ENCODE measurements at places on chromosomes 1 and 21. TPM values are rescaled to one million over a fixed set of nuclear protein-coding genes. Genes with fewer than 3 reads are reported as not detected.
A peak's percentile ranks its signal among the peaks of the same experiment; 100 is the strongest.

OLFM3 gene
- total RNA-seq = not detected

OLIG2 gene
- total RNA-seq = not detected

LMOD1 gene
- not detected for total RNA-seq

OR2M3 gene
- total RNA-seq = not detected

AKR7A3 gene
- 0.83 TPM for total RNA-seq

FGR gene
- total RNA-seq = 4.7 TPM

ZNF678 gene
- 7.3 TPM for total RNA-seq

DNA sequence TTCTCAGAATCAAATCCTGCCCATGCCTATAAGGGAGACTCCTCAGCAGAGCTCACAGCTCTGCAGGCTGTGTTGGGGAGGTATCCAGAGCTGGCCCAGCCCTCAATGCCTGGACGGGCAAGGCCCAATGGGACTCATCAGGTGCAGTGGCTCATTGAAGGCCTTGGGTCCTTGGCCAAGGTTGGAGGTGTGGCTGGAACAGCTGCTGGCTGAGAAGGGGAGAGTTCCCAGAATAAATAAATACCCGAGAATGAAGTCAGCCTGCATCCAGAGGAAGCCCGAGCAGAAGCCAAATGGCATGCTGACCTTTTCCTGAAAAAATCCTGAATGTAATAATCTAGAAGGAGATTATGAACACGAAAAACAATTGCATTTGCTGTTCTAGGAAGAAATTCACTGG, 25.2 kb upstream of the IKBKE start:
- H3K27ac ChIP-seq = no peak overlapping the region
- peaks cover 31% of the 10 kb centered on the region for H3K36me3 ChIP-seq
- peaks cover 5% of the 10 kb centered on the region for H3K4me1 ChIP-seq
- no peak for DNase-seq
- H3K4me3 ChIP-seq = no peak overlapping the region

DNA sequence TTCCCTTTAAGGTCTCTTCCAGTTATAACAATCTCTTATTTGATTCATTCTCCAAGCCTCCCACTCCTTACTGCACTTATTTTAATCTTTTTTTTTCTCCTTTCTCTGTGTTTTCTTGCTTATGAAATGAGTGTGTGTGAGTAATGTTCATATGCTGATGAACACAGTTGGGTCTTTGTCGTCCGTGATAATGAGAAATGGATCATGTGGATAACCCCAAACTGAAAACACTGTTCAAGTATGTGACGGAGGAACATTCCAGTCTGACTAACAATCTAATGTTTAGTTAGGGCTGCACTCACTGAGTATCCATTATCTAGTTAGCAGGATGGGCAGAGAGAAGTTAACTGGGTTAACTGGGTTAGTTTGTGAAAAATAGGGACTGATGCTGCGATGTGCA, 253.1 kb upstream of the DUSP10 start:
- no peak overlapping the region for H3K27ac ChIP-seq
- H3K36me3 ChIP-seq = peaks cover 3% of the 10 kb centered on the region
- DNase-seq = no peak

GRCh38 chr21:41481191-41481590, 26.8 kb downstream of the TMPRSS2 start:
- peaks cover 45% of the 10 kb centered on the region for H3K27me3 ChIP-seq
- no peak overlapping the region for H3K27ac ChIP-seq
- no peak overlapping the region for H3K4me3 ChIP-seq
- no peaks in the 10 kb centered on the region for H3K36me3 ChIP-seq
- DNase-seq = no peak
- peaks cover 23% of the 10 kb centered on the region for H3K4me1 ChIP-seq

DNA sequence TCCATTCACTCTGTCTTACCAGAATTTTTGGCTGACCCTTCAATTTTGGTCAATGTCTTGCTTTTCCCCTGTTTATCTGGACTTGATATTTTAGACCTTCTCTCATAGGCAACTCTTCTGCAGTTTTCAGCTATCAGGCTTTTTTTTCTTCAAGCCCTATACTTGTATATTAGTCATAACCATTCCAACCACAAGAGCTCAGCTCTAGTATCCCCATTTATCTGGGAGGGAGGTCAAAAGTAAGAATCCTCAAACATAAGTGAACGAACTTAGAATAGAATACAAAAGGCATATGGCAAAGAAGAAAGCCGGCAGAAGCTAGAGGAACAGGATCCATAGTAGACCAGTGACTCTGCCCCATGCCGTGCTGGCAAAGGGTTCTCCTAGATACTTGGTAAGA, 45.9 kb upstream of the TNFSF4 start:
- H3K27me3 ChIP-seq = no peaks in the 10 kb centered on the region
- no peak overlapping the region for H3K4me3 ChIP-seq
- H3K27ac ChIP-seq = no peak overlapping the region
- DNase-seq = no peak
- peaks cover 2% of the 10 kb centered on the region for H3K36me3 ChIP-seq

GRCh38 chr1:54409156-54410142, 3.3 kb upstream of the SSBP3 start:
- no peaks in the 10 kb centered on the region for H3K27me3 ChIP-seq
- DNase-seq = peak; percentile 44
- peak overlapping the region; percentile 65 for H3K4me3 ChIP-seq
- H3K4me1 ChIP-seq = peaks cover 55% of the 10 kb centered on the region
- peak overlapping the region; percentile 82 for H3K27ac ChIP-seq

DNA sequence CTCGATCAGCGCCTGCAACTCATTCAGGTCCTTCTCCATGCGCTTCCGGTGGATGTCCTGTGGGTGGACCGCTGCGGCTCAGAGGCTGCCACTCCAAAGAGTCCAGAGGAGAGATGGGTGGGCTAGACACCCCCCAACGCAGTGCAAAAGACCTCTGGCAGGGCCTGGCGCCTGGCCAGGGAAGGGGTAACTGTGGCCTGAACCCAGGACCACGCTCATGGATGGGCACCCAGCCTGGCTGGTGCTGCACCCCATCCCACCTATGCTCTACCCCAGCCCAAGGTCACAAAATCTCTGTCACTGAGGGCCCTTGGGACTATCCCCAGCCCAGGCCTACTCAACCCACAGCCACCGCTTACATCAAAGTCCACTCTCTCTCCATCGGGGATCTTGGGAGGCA, 12.2 kb downstream of the TNNT2 start:
- DNase-seq = no peak
- no peaks in the 10 kb centered on the region for H3K4me1 ChIP-seq
- no peak overlapping the region for H3K27ac ChIP-seq
- H3K4me3 ChIP-seq = no peak overlapping the region

- DNase-seq = no peak
- no peak overlapping the region for H3K4me3 ChIP-seq
- H3K27me3 ChIP-seq = peaks cover 5% of the 10 kb centered on the region
- H3K36me3 ChIP-seq = no peaks in the 10 kb centered on the region
- H3K27ac ChIP-seq = no peak overlapping the region
- no peaks in the 10 kb centered on the region for H3K4me1 ChIP-seq
Observed at GRCh38 chr1:94621395-94621794, 79.8 kb upstream of the F3 start.

GRCh38 chr1:68183895-68184294, 48.4 kb downstream of the WLS start:
- no peaks in the 10 kb centered on the region for H3K4me1 ChIP-seq
- H3K27me3 ChIP-seq = no peaks in the 10 kb centered on the region
- no peak overlapping the region for H3K27ac ChIP-seq
- no peak for DNase-seq

- H3K36me3 ChIP-seq = no peaks in the 10 kb centered on the region
- DNase-seq = no peak
- no peak overlapping the region for H3K4me3 ChIP-seq
- H3K4me1 ChIP-seq = peaks cover 10% of the 10 kb centered on the region
- no peak overlapping the region for H3K27ac ChIP-seq
Observed at GRCh38 chr1:211613108-211613947, 34.4 kb upstream of the SLC30A1 start.

- no peaks in the 10 kb centered on the region for H3K27me3 ChIP-seq
- no peak overlapping the region for H3K27ac ChIP-seq
- peaks cover 5% of the 10 kb centered on the region for H3K36me3 ChIP-seq
- peaks cover 5% of the 10 kb centered on the region for H3K4me1 ChIP-seq
- DNase-seq = no peak
- no peak overlapping the region for H3K4me3 ChIP-seq
Observed at GRCh38 chr1:117890452-117890851, 39.0 kb downstream of the GDAP2 start.

DNA sequence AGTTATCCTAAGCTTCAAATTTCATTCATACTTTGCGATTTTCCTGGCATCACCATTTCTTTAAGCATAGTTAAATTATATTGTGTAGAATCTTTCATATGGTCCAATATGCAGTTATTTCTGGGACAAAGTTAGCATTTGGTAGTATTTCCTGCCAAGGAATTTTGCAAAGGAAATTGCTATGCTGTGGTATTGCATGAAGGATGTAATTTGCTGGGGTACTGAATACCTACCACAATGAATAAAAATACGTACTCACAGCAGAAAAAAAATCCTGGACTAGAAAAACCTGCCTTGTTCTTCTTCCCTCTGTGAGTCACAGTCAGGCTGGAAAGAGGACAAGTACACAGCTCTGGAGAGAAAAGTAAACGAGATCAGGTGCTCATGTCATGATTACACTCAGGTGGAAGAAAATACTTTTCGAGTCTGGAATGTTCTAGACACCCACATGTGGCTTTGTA, 241.2 kb downstream of the PTBP2 start:
- H3K36me3 ChIP-seq = no peaks in the 10 kb centered on the region
- H3K4me1 ChIP-seq = no peaks in the 10 kb centered on the region
- no peak overlapping the region for H3K27ac ChIP-seq
- peaks cover 12% of the 10 kb centered on the region for H3K27me3 ChIP-seq
- DNase-seq = no peak

DNA sequence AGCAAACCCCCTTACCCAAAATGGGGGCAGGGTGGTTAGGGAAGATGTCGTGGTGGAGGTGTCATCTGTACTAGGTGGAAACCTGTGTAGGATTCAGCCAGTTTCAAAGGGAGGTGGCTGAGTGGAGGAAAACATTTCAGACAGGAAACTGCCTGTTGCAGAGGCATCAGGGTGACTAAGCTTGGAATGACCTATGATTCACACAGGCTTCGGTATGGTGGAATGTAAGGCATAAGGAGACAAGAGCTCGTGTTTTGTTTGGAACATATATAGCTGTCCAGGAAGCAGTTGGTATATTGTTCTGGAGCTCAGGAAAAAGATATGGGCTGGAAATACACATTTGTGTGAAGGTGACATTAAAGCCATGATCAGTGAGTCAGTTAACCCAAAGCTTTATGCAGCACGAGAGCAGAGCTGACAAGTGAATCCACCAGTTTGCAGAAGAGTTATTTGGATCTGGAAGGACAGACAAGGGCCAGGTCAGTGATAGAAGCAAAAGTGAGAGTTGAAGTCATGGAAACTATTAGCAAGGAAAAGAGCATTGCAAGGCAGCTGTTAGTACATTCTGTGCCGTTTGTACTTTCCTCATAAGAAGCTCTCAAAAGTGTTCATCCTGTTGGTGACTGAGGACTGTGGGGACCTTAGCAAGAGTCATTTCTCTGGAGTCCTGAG, 12.2 kb downstream of the UTP25 start:
- no peak overlapping the region for H3K4me3 ChIP-seq
- H3K27ac ChIP-seq = no peak overlapping the region
- peaks cover 19% of the 10 kb centered on the region for H3K36me3 ChIP-seq
- no peak for DNase-seq
- H3K27me3 ChIP-seq = no peaks in the 10 kb centered on the region

DNA sequence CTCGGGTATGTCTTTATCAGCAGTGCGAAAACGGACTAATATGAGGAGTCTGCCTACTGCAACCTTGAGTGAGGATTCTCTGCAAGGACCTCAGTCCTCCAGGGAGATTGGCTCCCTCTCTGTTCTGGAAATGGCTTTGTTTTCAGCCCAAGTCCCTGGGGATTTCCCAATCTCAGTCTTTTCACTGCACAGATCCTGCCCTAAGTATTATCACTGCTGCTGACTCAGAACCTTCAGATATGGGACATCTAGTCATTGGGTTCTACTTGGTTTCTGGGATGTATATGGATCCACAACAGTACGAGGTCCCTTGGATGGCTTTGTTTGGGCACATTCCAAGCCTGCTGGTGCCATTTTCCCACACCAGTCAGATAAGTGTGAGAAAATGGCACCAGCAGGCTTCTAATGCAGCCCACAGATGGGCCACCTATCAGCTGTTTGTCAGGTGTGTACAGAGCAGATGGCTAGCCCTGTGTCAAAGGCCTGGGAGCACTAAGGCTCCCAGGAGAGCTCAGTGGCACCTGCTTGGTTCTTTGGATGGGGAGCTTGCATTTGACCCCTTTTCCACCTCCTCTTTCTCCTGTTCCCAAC, 27.4 kb downstream of the ELF3 start:
- no peak overlapping the region for H3K4me3 ChIP-seq
- no peaks in the 10 kb centered on the region for H3K4me1 ChIP-seq
- no peak overlapping the region for H3K27ac ChIP-seq
- DNase-seq = no peak
- no peaks in the 10 kb centered on the region for H3K36me3 ChIP-seq
- peaks cover 4% of the 10 kb centered on the region for H3K27me3 ChIP-seq

DNA sequence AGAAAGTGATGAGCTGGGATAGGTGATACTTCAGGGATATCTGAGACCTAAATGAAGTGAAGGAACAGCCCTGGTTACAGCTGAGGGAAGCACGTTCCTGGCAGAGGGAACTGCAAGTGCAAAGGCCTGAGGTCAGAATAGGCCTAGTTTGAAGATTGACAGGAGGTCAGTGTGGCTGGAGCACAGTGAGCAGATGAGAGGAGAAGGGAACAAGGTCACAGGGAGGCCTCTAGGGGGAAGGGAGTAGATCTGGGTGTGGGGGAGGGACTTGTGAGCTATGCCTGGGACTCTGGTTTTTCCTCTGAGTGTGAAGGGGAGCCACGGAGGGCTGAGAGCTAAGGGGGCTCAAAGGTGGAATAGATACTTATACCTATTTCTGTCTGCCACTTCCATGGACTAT, 736.4 kb downstream of the MATN1 start:
- no peak overlapping the region for H3K27ac ChIP-seq
- no peak overlapping the region for H3K4me3 ChIP-seq
- no peak for DNase-seq
- no peaks in the 10 kb centered on the region for H3K36me3 ChIP-seq
- no peaks in the 10 kb centered on the region for H3K27me3 ChIP-seq
- no peaks in the 10 kb centered on the region for H3K4me1 ChIP-seq

DNA sequence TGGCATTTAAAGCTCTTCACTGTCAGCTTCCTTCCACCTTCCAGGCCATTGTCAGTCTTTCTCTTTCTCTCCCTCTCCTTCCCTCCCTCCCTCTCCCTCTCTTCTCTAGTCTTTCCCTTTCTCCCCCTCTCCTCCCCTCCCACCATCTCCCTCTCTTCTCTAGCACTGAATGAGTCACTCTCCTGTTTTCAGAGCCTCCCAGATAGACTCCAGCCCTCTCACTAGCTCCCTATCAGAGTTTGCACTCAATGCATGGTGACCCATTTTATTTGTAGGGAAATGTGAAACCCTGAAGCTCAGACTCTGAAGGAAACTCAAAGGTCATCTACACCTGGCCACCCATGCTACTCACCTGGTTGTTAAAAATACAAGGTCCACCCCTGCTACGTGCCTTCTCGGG, 4.4 kb upstream of the MATN1 start:
- no peaks in the 10 kb centered on the region for H3K27me3 ChIP-seq
- H3K27ac ChIP-seq = no peak overlapping the region
- peaks cover 1% of the 10 kb centered on the region for H3K36me3 ChIP-seq
- H3K4me1 ChIP-seq = peaks cover 10% of the 10 kb centered on the region

- H3K4me1 ChIP-seq = no peaks in the 10 kb centered on the region
- DNase-seq = no peak
- H3K36me3 ChIP-seq = no peaks in the 10 kb centered on the region
- no peak overlapping the region for H3K27ac ChIP-seq
Observed at GRCh38 chr1:235511470-235512240, 7.4 kb upstream of the B3GALNT2 start.
